Cerebellum (tissue), 4 donors: ENCODE measurements at places on chromosomes 11 and 22. TPM values are rescaled to one million over a fixed set of nuclear protein-coding genes. Genes with fewer than 3 reads are reported as not detected.

Gene TESMIN
- total RNA-seq, result 3.4 TPM

- no peak for DNase-seq
Observed at GRCh38 chr11:60378354-60378753, at the start of gene MS4A7. MS4A7 (plus strand) TSS chr11:60378532; CDS start chr11:60383142, 4,610 bp downstream.

- no peak for DNase-seq
Observed at GRCh38 chr11:3001496-3001895, 9.4 kb upstream of the NAP1L4 start.

Gene OSBP2
- 26.7 TPM for total RNA-seq

Gene MYBPC3
- 0.18 TPM for total RNA-seq

Gene APOBEC3G
- total RNA-seq, result 2.2 TPM

Gene GCAT
- total RNA-seq, result 5.7 TPM

DNA sequence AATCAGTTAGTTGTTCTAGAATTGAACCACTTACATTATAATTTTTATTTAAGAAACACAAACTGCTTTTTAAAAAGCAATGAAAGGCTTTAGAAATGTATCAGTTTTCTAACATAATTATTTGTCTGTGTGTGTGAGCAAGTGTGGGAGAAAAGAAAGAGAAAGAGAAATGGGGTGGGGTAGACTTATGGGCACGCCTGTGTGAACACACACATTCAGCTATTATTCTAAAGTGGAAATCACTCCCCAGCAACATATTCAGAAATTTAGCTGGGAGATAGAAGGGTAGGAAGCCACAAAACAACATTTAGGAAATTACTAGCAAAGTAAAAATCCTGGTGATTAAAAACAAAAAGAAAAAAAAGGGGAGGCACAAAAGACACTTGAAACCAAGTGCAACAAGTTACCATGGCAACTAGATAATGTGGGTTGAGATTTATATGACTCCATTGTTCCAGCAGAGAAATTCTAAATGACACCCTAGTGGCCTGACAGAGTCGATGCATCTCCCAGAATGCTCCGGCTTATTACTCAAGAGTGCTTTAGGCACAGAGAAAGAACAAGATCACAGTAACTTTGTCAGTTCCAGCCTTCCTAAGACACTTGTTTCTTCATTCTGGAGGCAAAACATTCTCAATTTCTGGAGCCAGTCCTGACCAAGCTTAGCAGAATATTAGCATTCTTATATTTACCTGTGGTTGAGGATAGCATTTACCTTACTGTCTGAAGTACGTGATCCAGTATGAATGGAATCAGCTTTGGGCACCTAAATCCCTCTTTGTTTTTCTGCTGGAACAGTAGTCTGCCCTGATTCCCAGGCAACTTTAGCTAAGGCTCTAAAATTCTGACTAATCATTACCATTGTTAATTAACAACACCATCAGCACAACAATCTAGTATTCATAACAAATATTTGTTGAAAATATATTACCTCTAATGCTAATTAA is 444.4 kb downstream of the DLG2 start:
- DNase-seq, result no peak

Gene CDC45
- 7.4 TPM for total RNA-seq

GRCh38 chr11:87878373-87878825 is 296.8 kb downstream of the RAB38 start:
- no peak for DNase-seq
